ENCODE measurements at places on chromosomes 5 and 9. TPM values are rescaled to one million over a fixed set of nuclear protein-coding genes. Genes with fewer than 3 reads are reported as not detected.

Gene ZNF354C
- 5.8 TPM for total RNA-seq

Gene TAL2
- not detected for total RNA-seq

Gene CDC20B
- total RNA-seq, result not detected

GRCh38 chr5:82309091-82309531 is 31.0 kb upstream of the RPS23 start:
- DNase-seq, result no peak

GRCh38 chr5:147732291-147732883 is 50.1 kb downstream of the JAKMIP2 start:
- DNase-seq, result no peak

DNA sequence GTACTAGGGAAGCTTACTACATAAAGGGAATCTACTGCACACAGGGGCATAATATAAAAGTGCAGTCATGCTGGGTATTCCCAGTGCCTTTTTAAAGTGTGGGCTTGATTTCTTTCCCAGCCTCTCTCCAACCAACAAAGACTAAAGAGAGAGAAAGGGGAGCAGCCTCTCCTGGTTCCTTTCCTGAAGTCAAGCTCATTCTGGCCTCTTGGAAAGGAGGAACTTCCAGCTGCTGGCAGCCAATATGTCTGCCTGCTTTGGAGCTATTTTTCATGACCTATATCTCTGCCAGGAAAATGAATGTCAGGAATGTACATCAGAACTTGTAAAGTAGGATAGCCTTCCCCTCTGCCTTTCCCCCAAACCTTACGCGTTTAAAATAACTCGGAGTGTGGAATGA is 57.1 kb downstream of the RAB3C start:
- no peak for DNase-seq

GRCh38 chr9:136542241-136543040 is 3.4 kb downstream of the NOTCH1 start:
- no peak for DNase-seq

- DNase-seq, result no peak
These were observed 281.0 kb downstream of the EFNA5 start for GRCh38 chr5:107389775-107390148.

DNA sequence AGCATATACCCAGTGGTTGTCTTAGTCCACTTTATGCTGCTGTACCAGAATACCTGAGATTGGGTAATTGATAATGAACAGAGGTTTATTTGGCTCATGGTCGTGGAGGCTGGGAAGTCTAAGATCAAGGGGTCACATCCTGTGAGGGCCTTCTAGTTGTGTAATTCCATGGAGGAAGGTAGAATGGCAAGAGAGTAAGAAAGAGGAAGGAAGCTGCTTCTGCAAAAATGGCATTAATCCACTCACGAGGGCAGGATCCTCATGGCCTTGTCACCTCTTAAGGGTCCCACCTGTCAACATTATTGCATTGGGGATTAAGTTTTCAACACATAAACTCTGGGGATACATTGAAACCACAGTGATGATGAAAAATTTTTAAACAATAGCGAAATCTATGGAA is 17.0 kb downstream of the BTNL8 start:
- DNase-seq, result no peak
